Kidney tubule cell (primary cell): ENCODE measurements at places on chromosomes 5 and 9.

DNA sequence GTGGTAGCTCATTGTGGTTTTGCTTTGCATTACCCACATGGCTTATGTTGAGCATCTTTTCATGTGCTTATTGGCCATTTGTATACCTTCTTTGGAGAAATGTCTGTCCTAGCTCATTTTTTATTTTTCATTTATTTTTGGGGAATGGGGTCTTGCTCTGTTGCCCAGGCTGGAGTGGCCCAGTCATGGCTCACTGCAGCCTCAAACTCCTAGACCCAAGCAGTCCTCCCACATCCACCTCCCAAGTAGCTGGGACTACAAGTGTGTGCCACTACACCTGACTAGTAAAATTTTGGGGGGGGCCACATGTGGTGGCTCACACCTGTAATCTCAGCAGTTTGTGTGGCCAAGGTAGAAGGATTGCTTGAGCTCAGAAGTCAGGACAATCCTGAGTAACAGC is 77.4 kb downstream of the UBE2R2 start:
- DNase-seq: no peak

- DNase-seq: no peak
Observed at GRCh38 chr5:14131855-14132503, 11.2 kb upstream of the TRIO start.

- DNase-seq: peak; percentile 84
Observed at GRCh38 chr5:76269932-76270610, 133.0 kb upstream of the IQGAP2 start.

- DNase-seq: no peak
Observed at GRCh38 chr9:137266162-137266527, 11.0 kb downstream of the NELFB start.

DNA sequence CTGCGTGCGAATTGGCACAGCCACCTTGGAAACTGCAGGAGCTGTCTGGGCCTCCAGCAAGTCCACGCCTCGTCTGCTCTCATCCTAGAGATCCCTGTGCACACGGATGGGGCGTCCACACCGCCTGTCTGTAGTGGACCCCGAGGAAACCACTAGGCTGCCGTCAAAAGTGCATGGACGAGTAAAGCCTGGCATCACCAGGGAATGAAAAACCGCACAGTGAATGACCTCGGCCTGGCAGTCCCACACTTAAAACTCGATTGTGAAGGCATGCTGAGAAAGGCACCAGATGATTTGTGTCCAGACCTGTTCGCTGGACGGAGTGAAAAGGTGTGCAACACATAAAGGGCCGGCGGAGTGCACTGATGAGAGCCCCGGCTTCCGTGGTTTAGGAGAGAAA is 50.8 kb downstream of the MRPL36 start:
- no peak for DNase-seq

DNA sequence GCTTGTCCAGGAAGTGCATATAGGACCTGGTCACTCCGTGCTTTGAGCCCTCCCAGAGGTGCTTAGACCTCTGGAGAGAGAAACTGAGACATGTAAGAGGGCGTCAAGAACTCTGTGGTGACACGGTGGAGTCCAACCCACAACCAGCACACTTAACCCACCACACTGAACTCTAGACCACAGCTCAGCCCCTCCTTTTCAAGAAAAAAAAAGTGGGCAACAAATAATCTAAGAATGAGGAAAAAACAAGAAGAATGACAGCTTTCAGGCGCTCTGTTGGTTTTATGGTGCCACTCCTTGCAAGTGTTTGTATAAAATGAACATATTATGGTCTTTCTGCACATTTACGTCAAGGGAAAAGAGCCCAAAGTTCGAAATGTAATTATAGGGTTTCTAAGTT is 50.2 kb upstream of the SNAPC3 start:
- DNase-seq: no peak

- no peak for DNase-seq
Observed at GRCh38 chr5:109946610-109947009, 256.9 kb downstream of the MAN2A1 start.

- DNase-seq: peak; percentile 33
Observed at GRCh38 chr5:39716532-39717028, 291.8 kb upstream of the DAB2 start.

DNA sequence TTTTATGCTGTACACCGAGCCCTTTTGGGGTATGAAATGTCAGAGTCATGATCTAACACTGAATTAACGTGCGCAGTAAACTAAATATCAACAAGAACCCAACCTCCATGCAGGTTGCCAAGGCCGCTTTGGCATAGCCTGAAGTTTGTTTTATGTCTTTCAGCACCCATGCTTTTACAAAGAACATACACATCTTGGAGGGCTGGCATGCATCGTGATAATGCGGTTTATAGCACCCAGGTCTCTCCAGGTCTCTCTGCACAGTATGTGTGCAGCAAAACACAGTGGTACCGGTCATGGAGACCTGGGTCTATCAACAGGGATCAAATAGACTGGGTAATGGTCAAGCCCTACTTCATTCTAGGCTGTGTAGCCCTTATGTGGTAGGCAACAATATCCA is 11.8 kb downstream of the NPR3 start:
- DNase-seq: no peak

DNA sequence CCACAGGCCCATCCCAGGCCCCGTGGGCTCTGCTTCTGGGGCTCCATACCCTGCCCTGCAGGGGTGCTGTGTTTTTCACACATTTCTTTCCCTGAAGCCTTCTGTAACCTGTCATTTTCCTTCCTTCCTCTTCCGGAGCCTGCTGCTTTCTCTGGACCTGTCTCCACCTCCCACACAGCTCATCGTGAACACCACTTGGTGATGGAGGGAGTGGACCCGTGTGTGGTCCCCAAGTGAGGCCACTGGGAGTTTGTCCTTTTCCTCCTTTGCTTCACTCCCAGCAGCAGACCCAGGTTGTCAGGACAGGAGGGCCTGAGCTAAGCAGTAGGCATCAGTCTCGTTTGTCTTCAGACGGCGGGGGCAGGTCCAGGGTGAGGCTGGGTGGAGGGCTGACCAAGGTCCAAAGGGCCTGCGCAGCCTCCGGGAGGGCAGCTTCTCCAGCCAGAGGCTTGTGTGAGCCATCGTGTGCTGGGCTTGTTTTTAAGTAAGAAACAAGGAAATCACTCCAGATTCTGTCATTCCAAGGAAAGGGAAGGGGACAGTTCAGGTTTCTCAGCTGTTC is 5.8 kb upstream of the POMT1 start:
- no peak for DNase-seq

DNA sequence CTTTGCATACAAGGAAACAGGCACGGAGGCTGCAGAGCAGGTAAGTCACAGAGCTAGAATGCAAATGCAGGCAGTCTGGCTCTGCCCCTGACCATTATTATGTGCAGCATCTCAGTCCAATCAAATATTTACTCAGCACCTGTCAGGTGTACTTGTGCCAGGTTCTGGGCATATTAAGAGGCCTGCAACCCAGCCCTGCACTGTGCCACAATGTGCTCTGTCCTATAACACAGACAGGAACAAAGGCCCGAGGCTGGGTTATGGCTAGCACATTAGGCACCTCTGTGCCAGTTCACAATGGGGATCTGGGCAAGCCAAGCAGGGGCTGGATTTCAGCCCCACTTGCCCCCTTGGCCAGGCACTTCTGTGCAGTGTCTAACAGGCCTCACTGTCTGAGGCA is 14.0 kb downstream of the ARL15 start:
- DNase-seq: peak; percentile 18

GRCh38 chr9:14399756-14400657 is 86.1 kb upstream of the NFIB start:
- DNase-seq: no peak

- DNase-seq: no peak
Observed at GRCh38 chr9:2060424-2060823, 45.3 kb downstream of the SMARCA2 start.

DNA sequence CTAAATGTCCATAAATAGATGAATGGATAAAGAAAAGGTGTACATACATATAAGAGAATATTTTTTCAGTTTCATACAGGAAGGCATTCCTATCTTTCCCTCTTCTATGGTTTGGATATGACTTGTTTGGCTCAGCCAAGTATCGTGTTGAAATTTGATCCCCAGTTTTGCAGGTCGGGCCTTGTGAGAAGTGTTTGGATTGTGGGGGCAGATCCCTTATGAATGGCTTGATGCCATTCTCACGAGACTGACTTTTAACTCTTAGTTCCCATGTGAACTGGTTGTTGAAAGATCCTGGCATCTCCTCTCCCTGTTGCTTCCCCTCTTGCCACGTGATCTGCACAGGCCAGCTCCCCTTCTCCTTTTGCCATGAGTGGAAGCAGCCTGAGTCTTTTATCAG is 421.1 kb upstream of the FTMT start:
- DNase-seq: no peak
